ENCODE measurements at places on chromosomes 1 and 21. TPM values are rescaled to one million over a fixed set of nuclear protein-coding genes. Genes with fewer than 3 reads are reported as not detected.

DNA sequence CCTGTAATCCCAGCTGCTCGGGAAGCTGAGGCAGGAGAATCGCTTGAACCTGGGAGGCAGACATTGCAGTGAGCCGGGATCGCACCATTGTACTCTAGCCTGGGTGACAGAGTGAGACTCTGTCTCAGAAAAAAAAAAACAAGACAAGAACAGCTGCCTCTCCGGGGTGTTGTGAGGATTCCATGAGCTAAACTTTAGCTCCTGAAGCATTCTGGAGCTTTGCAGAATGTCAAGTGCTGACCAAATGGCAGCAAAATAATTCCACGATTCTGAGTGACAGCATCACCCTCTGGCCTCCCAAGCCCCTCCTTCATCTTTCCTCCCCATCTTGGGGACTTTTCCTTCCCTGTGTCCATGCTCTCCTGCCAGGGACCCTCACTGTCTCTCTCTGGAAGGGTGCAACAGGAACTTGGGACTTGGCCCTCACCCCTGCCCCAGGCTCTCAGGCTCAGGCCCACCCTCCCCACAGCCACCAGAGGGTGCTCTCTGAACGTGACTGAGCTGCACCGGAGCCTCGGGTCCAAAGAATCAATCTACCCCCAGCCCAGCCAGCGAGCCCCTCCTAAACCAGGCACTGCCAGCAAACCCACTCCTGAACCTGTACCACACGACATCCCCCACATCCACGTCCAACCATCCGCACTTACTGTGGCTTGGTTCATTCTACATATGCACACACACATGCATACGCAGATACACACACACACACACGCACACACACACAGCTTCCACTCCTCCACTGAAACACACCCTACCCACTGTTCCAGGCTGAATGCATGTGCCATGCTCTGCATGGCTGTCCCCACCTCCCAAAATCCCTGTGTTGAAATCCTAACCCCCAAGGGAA lies 45.7 kb downstream of the ACOT7 start:
- H3K4me3 ChIP-seq, result peak overlapping the region; percentile 80
- no peaks in the 10 kb centered on the region for H3K36me3 ChIP-seq
- no peaks in the 10 kb centered on the region for H3K27me3 ChIP-seq

NEXN gene
- not detected for total RNA-seq

GRCh38 chr1:221888218-221888617 lies 146.3 kb upstream of the DUSP10 start:
- DNase-seq, result no peak
- H3K27ac ChIP-seq, result no peak overlapping the region
- H3K27me3 ChIP-seq, result no peaks in the 10 kb centered on the region
- peaks cover 15% of the 10 kb centered on the region for H3K4me1 ChIP-seq

DNA sequence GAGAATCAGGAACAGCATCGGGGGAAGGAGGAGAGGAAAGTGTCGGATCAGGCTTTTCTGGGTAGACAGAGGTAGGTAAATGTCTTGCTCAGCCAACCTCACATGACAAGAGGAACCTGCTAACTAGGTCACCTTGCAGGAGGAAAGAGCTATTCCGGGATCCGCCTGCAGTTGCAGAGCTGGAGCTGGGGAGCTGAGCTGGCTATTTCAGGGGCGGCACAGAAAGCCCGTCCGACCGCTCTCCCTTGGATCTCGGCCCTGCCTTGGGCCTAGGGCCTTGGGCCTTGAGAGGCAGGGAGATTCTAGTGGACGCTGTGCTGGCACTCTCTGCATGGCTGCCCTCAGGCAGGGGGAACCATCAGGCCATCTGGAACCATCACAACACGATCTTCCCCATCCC lies 56.5 kb upstream of the CTPS1 start:
- H3K27me3 ChIP-seq, result peaks cover 8% of the 10 kb centered on the region
- H3K36me3 ChIP-seq, result no peaks in the 10 kb centered on the region
- H3K4me3 ChIP-seq, result no peak overlapping the region
- H3K27ac ChIP-seq, result no peak overlapping the region

DNA sequence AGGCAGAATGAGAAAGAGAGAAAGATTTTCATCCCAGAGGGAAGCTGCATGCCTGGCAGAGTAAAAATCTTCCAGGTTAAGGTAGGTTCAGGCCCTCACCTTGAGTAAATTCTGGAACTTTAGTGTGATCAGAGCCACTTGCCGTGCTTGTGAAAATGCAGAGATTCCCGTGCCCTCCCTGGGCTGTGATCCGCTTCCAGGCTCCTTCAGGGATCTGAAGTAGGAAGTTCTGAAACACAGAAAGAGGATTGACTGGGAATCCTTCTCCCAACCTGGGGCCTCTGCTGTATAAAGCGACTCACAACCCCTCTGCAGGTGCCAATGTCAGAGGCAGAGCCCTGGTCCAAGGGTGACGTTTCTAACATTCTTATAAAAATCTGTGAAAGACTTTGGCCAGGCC lies 26.6 kb downstream of the NUAK2 start:
- H3K4me3 ChIP-seq, result no peak overlapping the region
- no peak for DNase-seq
- H3K4me1 ChIP-seq, result peaks cover 20% of the 10 kb centered on the region
- H3K36me3 ChIP-seq, result no peaks in the 10 kb centered on the region
- H3K27me3 ChIP-seq, result peaks cover 3% of the 10 kb centered on the region

- no peaks in the 10 kb centered on the region for H3K27me3 ChIP-seq
- no peak overlapping the region for H3K4me3 ChIP-seq
- H3K27ac ChIP-seq, result no peak overlapping the region
- H3K36me3 ChIP-seq, result no peaks in the 10 kb centered on the region
- no peak for DNase-seq
Measured at GRCh38 chr1:241950390-241950789, 7.2 kb upstream of the BECN2 start.

GRCh38 chr1:47986761-47987200 lies 10.4 kb downstream of the TRABD2B start:
- no peak for DNase-seq
- no peaks in the 10 kb centered on the region for H3K36me3 ChIP-seq
- H3K27ac ChIP-seq, result no peak overlapping the region

DNA sequence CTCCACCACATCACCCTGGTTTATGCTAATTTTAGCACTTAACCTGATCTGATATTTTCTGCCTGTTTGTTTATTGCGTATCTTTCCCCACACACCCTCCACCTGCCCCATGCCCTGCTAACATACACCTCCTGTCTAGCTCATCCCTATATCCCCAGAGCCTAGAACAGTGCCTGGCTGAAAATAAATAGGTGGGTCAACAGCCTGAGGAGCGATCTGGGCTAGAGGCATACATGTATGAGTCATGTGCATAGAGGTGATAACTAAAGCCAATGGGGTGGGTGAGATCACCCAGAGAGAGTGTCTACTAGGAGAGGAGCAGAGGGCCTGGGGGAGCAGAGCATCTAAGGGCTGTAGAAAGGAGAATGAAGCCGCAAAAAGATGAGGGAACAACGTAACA lies 2.7 kb downstream of the HTR1D start:
- H3K36me3 ChIP-seq, result no peaks in the 10 kb centered on the region
- DNase-seq, result no peak
- no peak overlapping the region for H3K4me3 ChIP-seq
- peaks cover 34% of the 10 kb centered on the region for H3K27me3 ChIP-seq
- H3K27ac ChIP-seq, result no peak overlapping the region

- peaks cover 14% of the 10 kb centered on the region for H3K27me3 ChIP-seq
- no peak for DNase-seq
- peak overlapping the region; percentile 94 for H3K4me3 ChIP-seq
- H3K36me3 ChIP-seq, result peaks cover 5% of the 10 kb centered on the region
Measured at GRCh38 chr1:169105434-169106094, 926 bp upstream of the ATP1B1 start.

MROH7 gene
- not detected for total RNA-seq

DNA sequence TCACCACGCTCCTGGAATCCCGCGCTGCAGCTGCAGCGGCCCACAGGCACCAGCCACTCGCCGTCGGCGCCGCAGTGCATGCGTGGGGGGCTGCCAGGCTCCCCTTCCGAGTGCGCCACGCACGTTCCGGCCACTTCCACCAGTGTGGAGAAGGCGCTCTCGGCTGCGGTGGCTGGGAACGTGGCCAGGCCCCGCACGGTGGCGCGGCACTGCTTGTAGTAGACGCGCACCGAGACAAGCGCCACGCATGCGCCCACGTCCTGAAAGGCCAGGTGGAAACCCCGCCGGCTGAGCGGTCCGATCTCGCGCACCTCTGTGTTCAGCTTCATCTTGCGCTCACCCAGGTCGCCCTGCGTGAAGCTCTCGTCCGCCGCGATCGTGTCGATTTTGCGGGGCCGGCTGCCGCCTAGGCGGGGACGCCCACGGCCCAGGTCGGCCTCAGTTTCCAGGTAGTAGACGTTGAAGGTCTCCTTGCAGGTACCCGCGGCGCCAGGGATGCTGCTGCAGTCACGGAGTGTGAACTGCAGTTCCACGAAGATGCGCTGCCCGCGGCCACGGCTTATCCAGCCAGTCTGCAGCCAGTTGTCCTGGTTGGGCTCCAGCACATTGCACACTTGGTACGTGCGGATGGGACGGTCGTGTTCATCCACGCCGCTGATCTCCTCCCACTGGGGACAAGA lies 3.4 kb downstream of the EPHA10 start:
- H3K27me3 ChIP-seq, result peaks cover 40% of the 10 kb centered on the region
- H3K27ac ChIP-seq, result no peak overlapping the region
- no peaks in the 10 kb centered on the region for H3K36me3 ChIP-seq
- no peaks in the 10 kb centered on the region for H3K4me1 ChIP-seq

PTGFR gene
- not detected for total RNA-seq

- no peak for DNase-seq
- H3K4me3 ChIP-seq, result no peak overlapping the region
- H3K27ac ChIP-seq, result no peak overlapping the region
Measured at GRCh38 chr21:41437729-41438128, 11.7 kb downstream of the MX1 start.

GRCh38 chr1:20290624-20291597 lies at the start of gene VWA5B1:
Gene VWA5B1, plus strand, starts transcription at chr1:20290875. Its CDS starts 19,727 bp downstream, at chr1:20310602.
- peaks cover 48% of the 10 kb centered on the region for H3K27me3 ChIP-seq
- peaks cover 18% of the 10 kb centered on the region for H3K4me1 ChIP-seq

SLC35A3 gene
- total RNA-seq, result 26.6 TPM

DNA sequence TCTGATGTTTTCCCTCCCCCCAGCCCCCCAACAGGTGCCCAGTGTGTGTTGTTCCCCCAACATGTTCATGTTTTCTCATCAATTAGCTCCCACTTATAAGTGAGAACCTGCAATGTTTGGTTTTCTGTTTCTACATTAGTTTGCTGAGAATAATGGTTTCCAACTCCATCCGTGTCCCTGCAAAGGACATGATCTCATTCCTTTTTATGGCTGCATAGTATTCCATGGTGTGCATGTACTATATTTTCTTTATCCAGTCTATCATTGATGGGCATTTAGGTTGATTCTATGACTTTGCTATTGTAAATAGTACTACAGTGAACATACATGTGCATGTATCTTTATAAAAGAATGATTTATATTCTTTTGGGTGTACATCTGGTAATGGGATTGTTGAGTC lies 24.6 kb downstream of the ZNF678 start:
- H3K27ac ChIP-seq, result no peak overlapping the region
- no peaks in the 10 kb centered on the region for H3K27me3 ChIP-seq
- DNase-seq, result no peak
- peaks cover 34% of the 10 kb centered on the region for H3K36me3 ChIP-seq

- peak overlapping the region; percentile 97 for H3K27ac ChIP-seq
- no peak for DNase-seq
- no peaks in the 10 kb centered on the region for H3K36me3 ChIP-seq
- no peaks in the 10 kb centered on the region for H3K27me3 ChIP-seq
Measured at GRCh38 chr1:156498432-156499193, 2.0 kb downstream of the MEF2D start.

- no peaks in the 10 kb centered on the region for H3K4me1 ChIP-seq
- peaks cover 4% of the 10 kb centered on the region for H3K27me3 ChIP-seq
- no peak for DNase-seq
- no peaks in the 10 kb centered on the region for H3K36me3 ChIP-seq
Measured at GRCh38 chr1:239427712-239428111, 41.3 kb downstream of the CHRM3 start.

DNA sequence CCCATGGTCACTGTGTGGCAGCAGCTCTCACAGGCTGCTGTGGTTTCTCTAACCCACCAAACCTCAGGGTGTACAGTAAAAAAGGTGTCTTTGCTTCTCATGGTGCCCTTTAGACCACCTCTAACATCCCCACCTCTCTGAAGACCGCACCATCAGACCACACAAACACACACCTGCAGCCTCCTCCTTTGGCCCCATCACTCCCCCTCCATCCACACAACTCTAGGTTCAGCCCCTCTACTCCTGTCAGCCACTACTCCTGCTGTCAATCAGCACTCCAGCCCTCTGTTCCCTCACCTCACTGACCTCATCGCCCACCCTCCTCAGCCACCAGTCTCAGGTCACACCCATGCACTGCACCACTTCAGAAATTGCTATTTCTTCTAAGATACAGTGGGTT lies 7.5 kb downstream of the ZNF692 start:
- no peak overlapping the region for H3K4me3 ChIP-seq
- no peak for DNase-seq
- peaks cover 13% of the 10 kb centered on the region for H3K36me3 ChIP-seq
- no peaks in the 10 kb centered on the region for H3K27me3 ChIP-seq

HJV gene
- total RNA-seq, result not detected

DNA sequence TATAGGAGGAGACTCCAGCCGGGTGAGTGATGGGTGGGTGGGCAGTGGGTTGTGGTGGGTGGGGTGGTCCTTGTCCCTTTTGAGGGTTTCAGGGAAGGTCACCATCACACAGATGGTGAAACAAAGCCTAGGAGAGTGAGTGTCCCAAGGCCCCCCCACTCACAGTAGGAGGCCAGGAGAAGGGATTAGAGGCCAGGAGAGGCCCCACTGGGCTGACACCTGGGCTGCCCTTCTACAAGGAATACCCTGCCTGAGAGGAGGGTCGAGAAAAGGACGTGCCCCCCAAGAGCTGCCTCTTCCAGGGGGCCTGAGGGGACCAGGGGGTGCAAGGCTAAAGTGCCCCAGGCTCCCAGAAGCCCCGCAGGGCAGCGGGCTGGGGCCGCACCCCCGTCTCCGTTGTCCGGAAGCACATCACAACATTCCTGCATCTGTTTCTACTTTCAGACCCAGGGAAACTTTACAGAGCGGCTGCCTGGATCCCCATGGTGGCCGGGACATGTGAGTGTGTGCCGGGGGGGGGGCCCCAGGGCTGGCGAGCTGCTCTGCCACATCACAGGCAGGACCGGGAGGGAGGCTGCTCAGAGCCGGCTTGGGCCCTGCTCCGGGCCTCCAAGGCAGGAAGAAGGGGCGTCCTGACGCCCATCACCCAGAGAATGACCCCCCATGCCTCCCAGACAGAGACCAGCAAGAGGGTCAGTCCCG lies 68.2 kb downstream of the ARHGEF16 start:
- no peaks in the 10 kb centered on the region for H3K36me3 ChIP-seq
- DNase-seq, result no peak
- no peak overlapping the region for H3K4me3 ChIP-seq
- H3K27ac ChIP-seq, result no peak overlapping the region
- no peaks in the 10 kb centered on the region for H3K27me3 ChIP-seq
- no peaks in the 10 kb centered on the region for H3K4me1 ChIP-seq

- no peaks in the 10 kb centered on the region for H3K4me1 ChIP-seq
- H3K36me3 ChIP-seq, result no peaks in the 10 kb centered on the region
- no peak for DNase-seq
- no peak overlapping the region for H3K4me3 ChIP-seq
- no peak overlapping the region for H3K27ac ChIP-seq
Measured at GRCh38 chr1:244242446-244242845, 191.4 kb downstream of the ZBTB18 start.

SELENOF gene
- 141 TPM for total RNA-seq

AGMAT gene
- 3.4 TPM for total RNA-seq

Data from natural killer cell treated with Interleukin-12 subunit alpha and Interleukin-12 subunit beta and Interleukin-15 and Interleukin-18, amount 100 ng/mL, for 72 hours (primary cell).